ENCODE measurements at places on chromosomes 12 and 14.

DNA sequence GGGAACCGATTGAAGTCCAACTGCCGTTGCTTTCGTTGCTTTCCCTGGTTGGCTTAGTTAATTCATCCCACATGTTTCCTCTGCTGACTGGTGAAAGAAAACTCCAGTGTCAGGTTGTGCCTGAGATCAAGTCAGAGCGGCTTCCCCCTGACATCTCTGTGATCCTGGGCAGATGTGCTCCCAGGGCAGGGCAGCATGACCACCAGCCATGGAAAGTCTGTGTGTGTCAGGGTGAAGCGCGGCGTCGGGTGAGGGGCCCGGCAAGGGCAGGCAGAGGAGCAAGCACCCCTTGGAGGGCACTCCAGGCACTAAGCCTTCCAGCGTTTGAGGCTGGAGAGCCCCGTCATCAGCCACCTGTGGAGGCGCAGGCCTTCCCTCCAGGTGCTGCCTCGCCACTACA, 54.5 kb upstream of the IGF1 start:
- no peak for DNase-seq

DNA sequence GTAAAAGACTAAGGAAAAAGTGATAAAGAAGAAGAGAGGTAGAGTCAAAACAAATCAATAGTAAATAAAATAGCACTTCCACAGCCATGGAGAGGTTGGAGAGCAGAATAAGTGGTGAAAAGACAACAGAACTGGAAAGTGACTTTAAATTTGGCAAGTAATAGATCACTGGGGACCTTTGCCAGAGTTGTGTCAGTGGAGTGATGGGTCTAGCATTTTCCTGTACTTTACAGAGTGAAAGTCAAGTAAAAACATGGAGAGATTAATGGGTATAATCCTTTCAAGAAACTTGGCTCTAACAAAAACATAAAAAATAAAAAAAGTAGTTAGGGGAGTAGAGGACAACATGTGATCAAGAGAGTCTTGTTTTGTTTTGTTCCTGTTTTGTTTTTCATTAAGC, 502.2 kb upstream of the RPL10L start:
- DNase-seq: no peak

GRCh38 chr14:104129556-104129955, 8.8 kb upstream of the KIF26A start:
- DNase-seq: no peak

- no peak for DNase-seq
Observed at GRCh38 chr12:11673666-11674461, 24.4 kb downstream of the ETV6 start.

DNA sequence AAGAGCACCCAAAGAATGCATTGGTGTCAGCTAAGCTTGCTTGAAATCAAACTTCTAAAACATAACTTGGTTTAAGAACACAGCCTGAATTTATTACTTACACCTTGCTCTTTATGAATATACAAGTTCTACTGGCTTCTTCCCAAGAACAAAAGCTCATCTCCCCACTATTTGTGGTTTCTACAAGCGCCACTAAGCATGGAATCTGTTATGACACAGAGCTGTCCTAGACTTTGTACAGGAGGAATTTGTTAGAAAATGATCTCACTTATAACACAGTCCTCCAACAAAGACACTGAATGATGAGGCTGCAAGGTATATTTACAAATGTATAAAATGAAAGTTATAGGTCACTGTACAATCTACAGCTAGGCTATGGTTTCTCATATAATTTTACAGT, 452.1 kb downstream of the BCAT1 start:
- no peak for DNase-seq

DNA sequence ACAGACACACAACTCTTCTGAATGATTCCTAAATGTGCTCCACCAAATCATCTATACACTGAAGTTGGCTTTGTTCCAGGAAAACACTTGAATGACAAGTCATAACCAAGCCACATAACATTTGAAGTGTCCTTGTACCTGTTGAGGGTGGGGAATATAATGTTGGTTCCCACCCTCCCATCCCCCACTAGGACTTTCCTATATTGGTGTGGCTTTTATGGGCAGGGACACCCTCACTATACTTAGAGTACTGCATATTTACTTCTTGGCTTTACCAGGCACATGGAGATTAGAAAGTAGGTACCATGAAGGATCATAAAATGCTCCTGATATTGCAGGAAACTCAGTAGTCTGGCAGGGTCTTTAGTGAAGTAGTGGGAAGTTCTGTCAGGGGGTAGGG, 9.7 kb upstream of the BHLHE41 start:
- DNase-seq: no peak

DNA sequence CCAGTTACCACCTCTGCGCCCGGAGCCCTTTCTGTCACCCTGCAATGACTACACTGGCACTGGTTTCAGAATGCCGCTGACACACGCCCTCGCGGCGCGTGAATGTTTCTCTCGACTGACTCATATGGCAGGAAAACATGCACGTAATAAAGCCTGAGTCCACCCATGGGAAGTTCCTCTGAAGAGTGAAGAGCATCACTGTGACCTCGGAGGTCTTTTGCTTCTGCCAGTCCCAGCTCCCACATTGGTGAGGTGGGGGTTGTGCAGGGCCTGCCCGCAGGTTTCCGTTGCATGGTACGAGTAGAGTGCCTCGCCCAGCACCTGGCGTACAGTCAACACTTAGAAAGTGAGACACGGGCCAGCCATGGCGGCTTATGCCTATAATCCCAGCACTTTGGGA, 11.1 kb upstream of the SLC6A12 start:
- DNase-seq: no peak

GRCh38 chr14:38290601-38291188, 34.8 kb upstream of the CLEC14A start:
- DNase-seq: no peak

DNA sequence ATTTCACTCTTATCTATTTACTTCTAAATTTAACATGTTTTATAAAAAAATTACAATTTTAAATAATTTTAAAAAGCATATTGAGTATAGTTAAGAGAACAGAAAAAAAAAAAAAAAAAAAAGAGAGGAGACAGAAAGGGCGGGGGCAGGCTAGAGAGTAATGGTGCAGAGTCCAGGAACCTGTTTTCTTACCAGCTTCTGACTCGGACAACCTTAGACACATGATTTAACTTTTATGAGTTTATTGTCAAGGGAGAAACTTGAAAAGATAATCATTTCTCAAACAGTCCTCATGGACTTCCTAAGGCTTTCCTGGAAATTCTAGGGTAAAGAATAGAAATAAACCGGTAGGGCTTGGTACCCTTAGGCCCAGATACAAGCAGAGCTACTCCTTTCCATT, 84.3 kb downstream of the RPS6KA5 start:
- DNase-seq: no peak

Data from activated CD4-positive, alpha-beta T cell treated with anti-CD3 and anti-CD28 coated beads, Interleukin-2, amount 50 U/mL, for 4 hours (primary cell).